HuH-7.5 (cell line): ENCODE measurements at places on chromosomes 3 and 15.

- DNase-seq: no peak
These were observed 495.9 kb upstream of the GOLIM4 start for GRCh38 chr3:168591587-168591986.

DNA sequence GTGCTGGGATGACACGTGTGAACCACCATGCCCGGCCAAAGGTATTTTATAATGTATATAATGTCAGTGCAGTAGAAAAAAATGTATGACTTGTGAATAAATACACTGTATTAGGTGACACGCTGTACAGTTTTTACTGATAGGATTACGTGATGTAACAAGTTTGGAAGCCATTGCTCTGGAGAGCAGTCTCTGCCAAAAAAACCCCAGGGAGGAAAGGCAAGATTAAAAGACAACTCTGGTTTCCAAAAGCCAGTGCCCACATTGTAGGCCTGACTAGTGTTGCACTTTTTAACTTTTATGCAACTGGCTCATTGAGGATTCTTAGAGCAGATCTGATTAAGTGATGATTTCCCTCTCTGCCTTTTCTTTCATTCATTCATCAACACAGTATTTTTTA lies 62.0 kb upstream of the SLC2A2 start:
- DNase-seq: no peak

GRCh38 chr3:119352034-119352609 lies 57.9 kb downstream of the ARHGAP31 start:
- no peak for DNase-seq

GRCh38 chr15:85534031-85534430 lies 153.6 kb downstream of the AKAP13 start:
- DNase-seq: no peak

DNA sequence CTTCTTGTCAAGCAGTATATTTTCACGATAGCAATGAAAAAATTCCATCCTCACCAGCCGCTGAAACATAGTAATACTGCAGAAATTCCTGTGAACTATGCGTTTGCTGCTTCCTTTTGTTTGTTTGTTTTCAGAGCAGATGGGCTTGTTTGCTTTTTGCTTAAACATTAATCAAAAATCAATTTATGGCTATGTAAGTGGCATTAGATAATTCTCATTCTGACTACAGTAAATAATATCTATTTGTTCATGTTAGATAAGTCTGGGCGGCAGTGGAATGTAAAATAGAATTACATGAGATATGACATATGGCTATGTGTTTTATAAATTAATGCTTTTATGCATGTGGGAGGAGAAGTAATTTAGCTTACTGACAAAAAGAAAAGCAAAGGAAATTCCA lies 163.7 kb downstream of the PGPEP1L start:
- DNase-seq: peak; percentile 52

DNA sequence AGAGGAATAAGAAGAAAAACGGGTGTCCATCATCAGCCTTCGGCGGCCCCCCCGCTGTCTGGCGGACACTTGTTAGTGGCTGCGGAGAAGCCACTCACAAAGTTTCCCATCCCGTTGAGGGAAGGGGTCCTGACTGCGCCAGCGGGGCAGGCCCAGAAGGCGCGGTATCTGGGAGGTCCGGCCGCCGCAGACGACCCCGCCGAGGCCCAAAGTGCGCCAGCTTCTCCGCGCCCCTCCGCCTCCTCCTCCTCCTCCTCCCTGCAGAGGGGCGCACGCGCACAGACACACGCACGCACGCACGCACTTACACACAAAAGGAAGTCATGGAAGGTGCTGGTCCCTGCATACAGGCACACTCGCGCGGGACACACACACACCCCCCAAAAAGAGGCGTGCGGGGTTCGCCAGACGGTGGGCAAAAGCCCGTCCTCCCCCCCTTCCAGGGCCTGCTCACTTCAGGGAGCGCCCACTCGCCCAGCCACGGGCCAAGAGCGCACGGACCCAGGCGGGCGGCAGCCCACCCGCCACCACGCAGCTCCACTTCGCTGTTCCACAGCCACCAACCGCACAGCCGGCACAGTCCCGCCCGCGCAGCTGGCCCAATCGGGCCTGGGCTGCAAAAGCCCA lies 18.0 kb downstream of the ZNF148 start:
- no peak for DNase-seq

DNA sequence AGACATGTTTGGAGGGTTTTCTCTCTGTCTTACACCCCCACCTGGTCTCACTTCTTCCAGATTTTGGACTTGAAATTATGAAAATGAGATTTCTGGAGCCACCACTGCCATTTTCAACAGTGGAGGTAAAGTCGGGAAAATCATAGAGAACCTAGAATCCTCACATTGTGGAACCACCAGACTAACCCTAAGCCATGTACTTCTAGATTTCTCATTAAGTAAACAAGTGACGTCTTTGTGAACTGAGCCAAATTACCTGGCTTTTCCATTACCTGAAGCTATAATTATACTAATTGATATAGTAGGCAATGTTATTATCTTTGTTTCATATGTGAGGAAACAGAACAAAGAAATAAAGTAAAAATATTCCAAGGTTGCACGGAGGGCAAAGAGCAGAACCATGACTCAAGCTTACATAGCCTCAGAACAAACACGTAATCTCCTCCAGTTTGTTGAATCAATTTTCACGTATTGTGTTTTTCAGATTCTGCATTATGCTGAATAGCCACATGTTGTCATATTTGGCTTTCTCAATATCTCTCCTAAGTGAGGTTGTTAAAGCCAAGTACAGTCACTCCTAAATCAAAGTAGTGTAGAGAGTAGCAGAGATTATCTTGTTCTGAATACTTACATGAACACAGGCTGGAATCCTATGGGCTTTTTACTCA lies 101.3 kb upstream of the CMC1 start:
- DNase-seq: peak; percentile 16

GRCh38 chr3:52920841-52921240 lies 23.5 kb upstream of the STIMATE start:
- no peak for DNase-seq

DNA sequence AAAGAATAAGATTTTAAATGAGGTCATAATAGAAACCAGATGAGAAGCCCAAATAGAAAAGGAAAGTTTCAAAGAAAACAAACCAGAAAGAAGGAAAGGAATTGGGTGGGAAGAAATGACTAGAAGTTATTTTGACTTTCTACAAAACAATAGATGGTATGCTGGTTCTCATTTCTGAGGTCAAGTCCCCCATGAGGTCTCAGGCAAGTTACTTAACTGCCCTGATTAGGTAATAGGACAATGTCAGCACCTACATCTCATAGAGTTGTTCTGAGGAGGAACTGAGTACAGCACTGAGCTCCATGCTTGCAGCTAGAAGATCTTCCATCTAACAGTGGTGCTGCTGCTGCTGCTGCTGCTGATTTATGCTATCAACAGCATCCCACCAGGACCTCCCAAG lies 185.9 kb downstream of the ERC2 start:
- DNase-seq: no peak

- DNase-seq: no peak
These were observed 29.1 kb upstream of the LXN start for GRCh38 chr3:158701420-158702065.

GRCh38 chr3:124815781-124816180 lies 71.4 kb downstream of the ITGB5 start:
- no peak for DNase-seq

- no peak for DNase-seq
These were observed 23.6 kb downstream of the TLNRD1 start for GRCh38 chr15:81024265-81024872.

DNA sequence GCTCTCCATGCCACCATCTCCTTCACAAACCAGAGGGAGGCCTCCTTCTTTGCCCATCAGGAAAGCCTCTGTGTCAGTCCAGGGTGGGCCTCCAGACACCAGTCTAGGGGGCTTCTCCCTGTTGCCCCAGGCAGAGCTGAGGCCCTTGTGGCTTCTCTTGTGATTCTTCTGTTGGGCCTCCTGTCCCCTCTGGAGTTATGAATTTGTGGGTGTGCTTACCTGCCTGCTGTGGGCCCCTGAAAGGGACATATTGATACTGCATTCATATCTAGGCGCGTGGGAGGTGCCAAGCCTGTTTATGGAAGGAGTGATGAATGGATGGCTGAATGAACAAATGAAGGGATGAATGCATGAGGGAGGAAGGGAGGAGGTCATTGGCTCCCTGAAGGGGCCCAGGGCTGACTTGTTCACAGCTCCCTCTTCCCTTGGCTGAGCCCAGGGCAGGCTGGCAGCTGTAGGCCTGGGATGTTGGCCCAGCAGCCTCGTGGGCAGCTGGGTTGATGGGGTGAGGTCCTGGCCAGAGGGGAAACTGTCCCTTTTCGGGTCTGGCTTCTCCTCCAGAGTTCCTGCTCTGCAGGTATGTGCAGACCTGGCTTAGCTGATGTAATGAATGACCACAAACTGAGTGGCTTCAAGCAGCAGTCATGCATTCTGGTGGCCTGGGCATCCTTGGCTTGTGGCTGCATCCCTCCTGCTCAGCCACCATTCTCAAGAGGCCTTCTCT lies 195.4 kb downstream of the GOLGA6L6 start:
- no peak for DNase-seq

DNA sequence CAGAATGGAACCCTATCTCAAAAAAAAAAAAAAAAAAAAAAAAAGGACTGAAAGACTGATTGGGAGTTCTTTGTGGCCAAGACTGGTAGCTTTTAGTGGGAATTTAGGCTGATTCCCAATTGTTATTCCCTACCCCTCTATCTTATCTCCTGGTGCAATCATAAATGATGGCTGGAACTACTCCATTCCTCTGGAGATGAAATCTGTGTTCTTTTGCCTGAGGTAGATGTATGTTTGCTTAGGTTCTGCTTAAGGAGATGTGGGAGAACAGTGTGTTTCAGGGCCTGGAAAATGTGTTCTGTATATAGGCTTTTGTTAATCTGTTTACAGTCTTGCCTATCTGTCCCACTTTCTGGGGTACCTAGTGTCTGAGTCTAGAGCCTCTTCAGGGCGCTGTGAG lies 19.5 kb downstream of the UBE2Q2 start:
- DNase-seq: no peak

- no peak for DNase-seq
These were observed 29.3 kb downstream of the BTD start for GRCh38 chr3:15630646-15631350.

DNA sequence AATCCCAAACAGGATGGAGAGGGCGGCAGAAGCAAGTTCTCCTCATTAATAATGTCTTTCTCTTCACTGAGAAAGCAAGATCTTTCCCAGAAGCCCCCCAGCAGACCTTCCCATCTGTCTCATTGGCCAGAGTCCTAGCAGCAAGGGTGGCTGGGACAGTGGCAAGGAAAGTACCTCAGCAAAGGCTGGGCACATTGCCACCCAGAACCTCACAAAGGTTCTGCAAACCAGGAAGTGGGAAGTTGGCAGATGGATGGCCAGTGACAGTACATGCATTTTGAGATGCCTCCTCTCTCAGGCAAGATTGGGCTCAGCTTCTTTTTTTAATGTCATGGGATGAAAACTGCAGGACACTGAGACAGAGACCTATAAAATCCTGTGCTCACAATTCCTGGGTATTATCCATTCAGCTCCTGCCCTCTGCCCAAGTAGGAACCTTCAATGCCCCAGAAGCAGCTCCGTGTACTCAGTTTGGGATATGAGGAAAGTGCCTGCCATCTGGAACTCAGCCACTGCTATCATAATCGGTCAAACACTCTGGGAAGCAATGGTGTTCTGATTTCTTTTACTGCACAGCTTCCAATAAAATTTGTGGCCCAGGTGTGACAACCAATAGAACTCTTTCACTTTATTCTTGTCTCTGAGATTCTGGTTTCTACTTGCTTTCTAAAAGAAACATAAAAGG lies 25.5 kb downstream of the DPH3 start:
- DNase-seq: no peak

GRCh38 chr15:91302588-91303439 lies 202.8 kb downstream of the SV2B start:
- peak; percentile 80 for DNase-seq
